Left ventricle myocardium inferior (tissue), 1 donor: ENCODE measurements at places on chromosomes 2 and 18. TPM values are rescaled to one million over a fixed set of nuclear protein-coding genes. Genes with fewer than 3 reads are reported as not detected.

DNA sequence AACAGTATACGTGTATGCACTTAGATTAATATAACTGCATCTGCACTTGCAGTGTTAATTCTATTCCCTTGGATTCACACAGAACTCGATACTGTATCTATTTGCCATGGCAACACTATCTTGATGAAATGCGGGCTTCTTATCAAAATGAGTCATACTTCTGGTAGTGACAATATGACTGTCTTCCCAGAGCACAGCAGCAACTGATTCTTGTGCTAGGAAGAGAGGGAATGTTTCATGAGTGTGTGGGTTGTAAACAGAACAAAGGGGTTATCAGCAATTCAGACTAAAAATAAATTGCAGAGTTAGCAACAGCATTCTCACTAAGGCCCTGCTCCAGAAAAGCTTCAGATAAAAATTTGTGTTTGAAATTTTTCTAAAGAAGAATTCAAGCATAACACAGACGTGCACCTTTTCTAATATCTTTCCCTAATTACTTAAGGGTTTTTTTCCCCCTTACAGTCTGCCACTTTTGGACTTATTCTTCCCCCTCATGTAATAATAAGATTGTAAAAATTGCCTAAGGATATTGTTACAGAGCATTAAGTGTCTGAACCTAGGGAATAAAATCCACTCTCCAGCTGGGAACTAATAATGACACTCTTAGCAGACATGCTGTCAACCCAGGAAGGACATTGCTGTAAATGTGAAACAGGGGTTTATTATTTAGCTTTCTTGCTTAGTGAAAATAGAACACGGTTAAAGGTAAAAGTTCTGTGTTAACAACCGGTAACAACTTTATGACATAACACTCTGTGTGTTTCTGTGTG is 99.9 kb upstream of the SLC38A11 start:
- DNase-seq: no peak

RAX gene
- total RNA-seq: not detected

TSGA10 gene
- 3.1 TPM for total RNA-seq

SERPINB11 gene
- not detected for total RNA-seq

- no peak for DNase-seq
These were observed 60.2 kb downstream of the RND3 start for GRCh38 chr2:150427298-150427697.

GRCh38 chr2:162065767-162066166 is 8.2 kb downstream of the DPP4 start:
- no peak for DNase-seq

TRIM54 gene
- 285 TPM for total RNA-seq

GRCh38 chr2:140891614-140892212 is 1239.1 kb downstream of the LRP1B start:
- DNase-seq: no peak

DNA sequence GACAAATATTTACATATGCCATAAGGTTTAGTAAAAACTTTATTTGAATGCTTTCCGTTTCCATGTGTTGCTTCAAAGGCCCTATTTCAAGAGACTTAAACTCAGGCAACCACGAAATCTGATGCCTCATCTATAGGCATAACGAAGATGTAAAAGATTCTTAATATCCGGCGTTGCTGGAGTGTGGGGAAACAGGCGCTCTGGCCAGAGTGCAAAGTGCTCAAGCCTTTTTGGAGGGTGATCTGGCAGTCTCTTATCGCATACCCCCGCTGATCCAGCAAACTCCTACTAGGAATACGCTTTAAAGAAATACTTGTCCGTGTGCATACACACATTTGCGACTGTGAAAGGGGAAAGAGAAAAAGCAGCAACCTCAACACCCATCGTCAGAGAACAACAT is 108.8 kb downstream of the NOL10 start:
- DNase-seq: no peak

TPGS2 gene
- 25.4 TPM for total RNA-seq
